PC-3 (cell line): ENCODE measurements at places on chromosomes 11 and 22. TPM values are rescaled to one million over a fixed set of nuclear protein-coding genes. Genes with fewer than 3 reads are reported as not detected.

DNA sequence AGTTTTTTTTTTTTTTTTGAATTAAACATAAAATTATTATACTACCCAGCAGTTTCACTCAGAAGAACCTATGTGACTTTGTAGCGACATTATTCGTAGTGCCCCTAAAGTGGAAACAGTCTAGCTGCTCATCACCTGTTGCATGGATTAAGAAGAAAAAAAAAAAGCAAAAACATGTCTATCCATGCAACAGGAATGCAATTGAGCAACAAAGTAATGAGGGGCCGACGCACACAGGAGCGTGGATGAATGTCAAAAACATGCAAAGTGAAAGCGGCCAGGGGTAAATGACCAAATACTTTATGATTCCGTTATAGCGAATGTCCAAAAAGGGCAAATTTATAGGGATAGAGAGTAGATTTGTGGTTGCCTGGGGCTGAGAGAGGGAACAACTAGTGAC, 16.3 kb downstream of the MYO18B start:
- H3K4me3 ChIP-seq, result no peak overlapping the region
- no peaks in the 10 kb centered on the region for H3K4me1 ChIP-seq
- no peaks in the 10 kb centered on the region for H3K27me3 ChIP-seq

GRCh38 chr11:16902781-16903378, 111.3 kb downstream of the PLEKHA7 start:
- H3K27ac ChIP-seq, result peak overlapping the region; percentile 78
- DNase-seq, result no peak
- peaks cover 30% of the 10 kb centered on the region for H3K4me1 ChIP-seq
- no peaks in the 10 kb centered on the region for H3K27me3 ChIP-seq

CAVIN3 gene
- not detected in 2 replicates for total RNA-seq

GRCh38 chr22:38236786-38237185, 35.0 kb downstream of the MAFF start:
- no peaks in the 10 kb centered on the region; the same call in 1 of the 2 replicates for H3K36me3 ChIP-seq
- H3K27me3 ChIP-seq, result no peaks in the 10 kb centered on the region
- H3K4me3 ChIP-seq, result no peak overlapping the region
- H3K27ac ChIP-seq, result peak overlapping the region; percentile 84
- peak; percentile 83 for DNase-seq
- peaks cover 65% of the 10 kb centered on the region for H3K4me1 ChIP-seq

DNA sequence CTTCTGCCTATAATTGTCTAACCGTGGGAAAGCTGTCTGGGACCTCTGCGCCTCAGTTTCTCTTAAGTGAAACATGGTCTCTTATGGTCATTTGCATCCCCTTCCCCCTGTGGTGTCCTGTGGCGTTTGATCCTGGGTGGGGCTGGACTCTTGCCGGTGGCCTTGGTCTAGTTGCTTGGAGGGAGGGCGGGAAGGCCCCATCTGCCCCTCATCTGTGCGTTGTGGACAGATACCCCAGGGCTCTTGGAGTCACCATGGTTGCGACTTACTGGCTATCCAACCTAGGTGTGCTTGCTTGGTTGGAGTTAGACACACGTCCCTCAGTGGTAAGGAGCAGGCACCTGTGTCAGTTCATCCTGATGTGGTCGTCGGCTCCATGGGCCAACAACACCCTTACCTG, 15.2 kb downstream of the SHANK3 start:
- no peak overlapping the region for H3K27ac ChIP-seq
- H3K4me1 ChIP-seq, result no peaks in the 10 kb centered on the region
- H3K4me3 ChIP-seq, result no peak overlapping the region
- no peak for DNase-seq
- H3K27me3 ChIP-seq, result no peaks in the 10 kb centered on the region

OR51B4 gene
- total RNA-seq, result 0.11 TPM in 1 of 2 replicates, not detected in the other

MMP10 gene
- 0.07 and 0.69 TPM in 2 replicates for total RNA-seq

POLD3 gene
- 25.5 and 28.4 TPM in 2 replicates for total RNA-seq
